ENCODE measurements at places on chromosomes 11 and 22. TPM values are rescaled to one million over a fixed set of nuclear protein-coding genes. Genes with fewer than 3 reads are reported as not detected.

Gene LARGE2
- not detected for total RNA-seq

- DNase-seq, result peak; percentile 69
These were observed 18.8 kb downstream of the SNX19 start for GRCh38 chr11:130897262-130898182.

DNA sequence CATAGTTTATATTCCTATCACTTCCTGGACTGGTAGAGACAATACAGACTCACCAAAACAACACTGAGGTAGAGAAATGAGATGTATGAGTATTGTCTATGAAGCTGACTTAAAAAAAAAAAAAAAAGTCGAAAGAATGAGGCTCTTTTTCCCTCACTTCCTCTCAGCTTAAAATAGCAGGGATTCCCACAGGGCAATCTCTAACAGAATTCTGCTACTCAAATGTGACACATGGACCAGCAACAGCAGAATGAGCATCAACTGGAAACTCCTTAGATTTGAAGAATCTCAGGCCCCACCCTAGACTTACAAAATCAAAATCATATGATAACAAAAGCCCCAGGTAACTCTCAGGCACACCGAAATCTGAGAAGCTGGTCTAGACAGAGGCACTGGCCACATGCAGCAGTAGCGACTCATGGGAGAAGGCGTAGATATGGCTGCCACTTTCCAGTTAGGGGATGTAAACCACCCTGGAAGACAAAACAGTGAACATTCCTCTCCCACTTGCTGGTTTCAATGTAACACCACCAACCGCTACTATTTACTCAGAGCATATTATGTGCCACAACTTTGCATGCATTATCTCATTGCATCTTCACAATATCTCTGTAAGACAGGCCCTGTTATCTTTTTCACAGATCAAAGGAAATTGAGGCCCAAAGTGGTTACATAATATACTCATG lies 128.0 kb downstream of the RBFOX2 start:
- no peak for DNase-seq

Gene MN1
- total RNA-seq, result 3.1 TPM

- peak; percentile 25 for DNase-seq
These were observed 638 bp downstream of the NRGN start for GRCh38 chr11:124740277-124740882.

- DNase-seq, result no peak
These were observed 4.6 kb downstream of the SLC29A2 start for GRCh38 chr11:66366844-66367477.

Gene PATE2
- total RNA-seq, result not detected

GRCh38 chr11:78078218-78079167 lies 1.2 kb downstream of the NDUFC2 start:
- DNase-seq, result no peak

- no peak for DNase-seq
These were observed 2.8 kb downstream of the ZFTA start for GRCh38 chr11:63765688-63766241.

DNA sequence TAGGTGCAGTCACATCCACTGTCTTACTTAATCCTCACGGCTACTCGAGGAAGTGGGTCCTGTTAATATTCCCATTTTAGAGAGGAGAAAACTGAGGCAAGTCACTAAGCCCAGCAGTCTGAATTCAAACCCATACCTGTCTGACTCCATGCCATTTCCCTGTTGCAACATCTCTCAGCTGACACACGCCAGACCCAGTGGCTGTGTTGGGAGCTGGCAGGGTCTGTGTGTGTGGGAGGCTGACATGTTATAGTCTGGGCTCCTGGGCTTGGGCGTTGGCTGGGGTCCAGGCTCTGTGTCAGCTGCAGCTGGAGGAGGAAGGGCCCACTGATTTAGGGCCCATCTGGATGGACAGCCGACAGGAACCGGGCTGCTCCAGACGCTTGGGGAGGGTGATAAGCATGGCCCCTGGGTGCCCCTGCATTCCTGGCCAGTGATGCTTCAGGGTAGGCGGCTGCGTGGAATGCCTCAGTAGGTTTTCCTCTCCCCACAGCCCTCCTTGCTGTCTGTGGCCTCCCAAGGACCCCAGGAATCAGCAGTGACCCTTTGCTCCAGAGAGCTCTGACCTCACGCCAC lies 562.5 kb downstream of the MN1 start:
- DNase-seq, result peak; percentile 92

DNA sequence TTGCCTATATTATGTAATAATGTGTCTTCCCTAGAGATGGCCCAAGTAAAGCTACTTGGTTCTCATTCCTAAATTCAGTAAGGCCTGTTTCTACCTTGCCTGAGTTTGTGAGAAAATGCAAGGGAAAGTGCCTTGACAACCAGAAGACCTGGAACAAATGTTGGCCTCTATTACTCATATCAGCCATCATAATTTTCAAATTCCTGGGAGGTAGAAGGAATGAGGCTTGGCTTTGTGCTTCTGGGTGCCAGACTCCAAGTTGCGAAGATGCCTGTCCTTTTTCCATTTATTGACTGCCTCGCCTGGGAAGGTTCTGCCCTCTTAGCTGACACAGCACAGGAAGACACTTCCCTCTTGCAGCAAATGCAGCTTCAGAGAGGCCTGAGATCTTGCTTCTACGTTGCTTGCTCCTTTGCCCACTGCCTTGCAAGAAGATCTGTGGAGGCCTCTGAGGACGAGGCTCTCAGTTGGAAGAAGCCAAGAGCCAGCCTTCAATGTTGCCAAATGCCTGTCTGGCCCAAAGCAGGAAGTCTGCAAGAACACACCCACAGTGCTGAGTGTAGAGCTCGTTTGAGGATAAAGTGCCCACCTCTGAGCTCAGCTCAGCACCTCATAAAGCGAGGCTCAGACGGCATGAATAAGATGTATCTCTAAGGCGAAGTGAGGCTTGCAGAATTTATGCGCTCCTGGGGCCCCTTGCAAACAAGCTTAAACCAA lies 120.1 kb downstream of the GALNT18 start:
- no peak for DNase-seq

GRCh38 chr11:15342163-15342562 lies 227.4 kb downstream of the INSC start:
- DNase-seq, result peak; percentile 28

- DNase-seq, result no peak
These were observed 322.1 kb downstream of the BLID start for GRCh38 chr11:121793916-121794315.

Data from Caki2 (cell line).